ENCODE measurements at places on chromosomes 12 and 14. TPM values are rescaled to one million over a fixed set of nuclear protein-coding genes. Genes with fewer than 3 reads are reported as not detected.

DNA sequence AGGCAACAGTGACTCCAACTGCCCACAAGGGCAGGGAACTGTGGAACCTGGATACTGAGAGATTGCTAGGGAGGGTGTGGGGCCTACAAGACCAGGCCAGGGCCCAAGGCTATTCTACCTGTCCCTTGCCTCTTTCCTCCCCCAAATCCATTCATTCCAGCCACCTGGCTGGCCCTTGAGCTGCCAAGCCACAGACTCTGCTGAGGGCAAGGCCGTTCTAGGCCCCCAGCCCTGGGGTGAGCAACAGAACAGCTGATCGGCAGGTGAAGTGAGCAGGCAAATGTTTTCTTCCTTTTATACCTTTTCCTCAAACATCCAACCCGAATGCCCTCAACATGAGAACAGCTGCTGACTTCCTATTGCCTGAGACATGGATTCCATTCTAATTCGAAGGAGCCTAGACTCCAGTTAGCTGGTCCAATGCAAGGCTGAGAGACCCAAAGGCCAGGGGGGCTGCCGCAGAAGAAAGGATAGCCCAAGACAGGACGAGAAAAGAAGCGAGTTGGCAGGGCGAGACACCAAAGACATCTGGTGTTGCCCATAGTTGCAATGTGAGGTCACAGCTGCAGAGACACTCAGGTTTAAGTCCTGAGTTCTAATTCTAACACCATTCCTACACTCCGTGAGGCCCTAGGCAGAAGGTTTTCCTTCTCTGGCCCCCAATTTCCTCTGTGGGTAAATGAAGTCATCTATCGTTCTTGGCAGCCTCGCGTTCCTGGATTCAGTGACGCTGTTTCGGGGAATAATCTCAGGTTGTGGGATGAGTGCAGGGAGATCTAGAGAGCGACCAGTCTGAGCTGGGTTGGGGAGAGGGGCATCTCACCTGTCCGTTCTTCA is 1.7 kb downstream of the C1QL4 start:
- no peak overlapping the region for H3K4me3 ChIP-seq
- H3K27me3 ChIP-seq, result peaks cover 13% of the 10 kb centered on the region
- H3K36me3 ChIP-seq, result no peaks in the 10 kb centered on the region

- no peaks in the 10 kb centered on the region for H3K36me3 ChIP-seq
- H3K27ac ChIP-seq, result peak overlapping the region; percentile 59
- H3K4me1 ChIP-seq, result peaks cover 100% of the 10 kb centered on the region
- no peak overlapping the region for H3K4me3 ChIP-seq
- no peak for DNase-seq
Measured at GRCh38 chr12:47804171-47804570, 15.5 kb downstream of the HDAC7 start.

- H3K27me3 ChIP-seq, result no peaks in the 10 kb centered on the region
- H3K4me1 ChIP-seq, result peaks cover 18% of the 10 kb centered on the region
- H3K27ac ChIP-seq, result peak overlapping the region; percentile 99
- DNase-seq, result no peak
- H3K36me3 ChIP-seq, result no peaks in the 10 kb centered on the region
- peak overlapping the region; percentile 87 for H3K4me3 ChIP-seq
Measured at GRCh38 chr12:10214895-10215267, 2.2 kb downstream of the GABARAPL1 start.

DNA sequence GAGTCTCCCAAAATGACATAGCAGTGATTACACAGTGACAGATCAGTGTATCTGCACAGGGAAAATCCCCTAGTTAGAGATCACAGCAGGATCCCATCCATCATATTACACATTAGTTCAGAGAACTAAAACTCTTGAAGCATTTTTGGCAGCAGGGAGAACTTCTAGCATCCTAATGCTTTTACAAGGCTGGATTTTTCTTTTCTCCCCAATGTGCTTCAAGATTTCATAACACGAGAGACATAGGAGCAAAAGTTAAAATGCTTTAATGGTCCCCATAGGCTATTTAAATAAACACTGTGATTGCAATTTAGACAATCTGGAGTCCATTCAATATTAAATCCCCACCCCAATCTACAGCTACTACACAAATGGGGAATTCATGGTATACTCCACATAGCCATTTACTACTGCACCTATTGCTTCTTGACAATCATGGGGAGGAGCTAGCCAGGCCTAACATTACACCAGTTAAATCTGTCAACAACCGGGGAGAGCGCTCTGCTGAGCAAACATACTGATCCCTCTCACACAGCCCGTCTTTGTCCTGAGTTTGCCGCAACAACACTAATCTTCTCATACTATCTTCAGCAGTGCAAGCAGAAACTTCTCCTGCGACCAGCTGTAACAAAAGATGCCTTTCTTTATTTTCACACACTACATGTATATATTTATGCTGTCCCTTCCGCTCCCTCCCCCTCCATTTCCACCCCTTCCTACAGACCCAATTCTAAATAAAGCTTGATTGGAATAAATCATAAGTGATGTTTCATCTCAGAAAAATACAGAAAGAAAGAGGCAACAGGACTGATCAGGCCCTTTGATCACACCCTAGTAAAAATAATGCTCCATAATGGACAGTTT is 120.3 kb upstream of the SOX5 start:
- no peak overlapping the region for H3K4me3 ChIP-seq
- H3K27me3 ChIP-seq, result no peaks in the 10 kb centered on the region
- H3K4me1 ChIP-seq, result peaks cover 10% of the 10 kb centered on the region
- no peaks in the 10 kb centered on the region for H3K36me3 ChIP-seq

GRCh38 chr12:34287986-34288962 is 266.0 kb downstream of the ALG10 start:
- H3K27ac ChIP-seq, result no peak overlapping the region
- no peak overlapping the region for H3K4me3 ChIP-seq
- DNase-seq, result no peak
- no peaks in the 10 kb centered on the region for H3K4me1 ChIP-seq
- H3K36me3 ChIP-seq, result no peaks in the 10 kb centered on the region

DNA sequence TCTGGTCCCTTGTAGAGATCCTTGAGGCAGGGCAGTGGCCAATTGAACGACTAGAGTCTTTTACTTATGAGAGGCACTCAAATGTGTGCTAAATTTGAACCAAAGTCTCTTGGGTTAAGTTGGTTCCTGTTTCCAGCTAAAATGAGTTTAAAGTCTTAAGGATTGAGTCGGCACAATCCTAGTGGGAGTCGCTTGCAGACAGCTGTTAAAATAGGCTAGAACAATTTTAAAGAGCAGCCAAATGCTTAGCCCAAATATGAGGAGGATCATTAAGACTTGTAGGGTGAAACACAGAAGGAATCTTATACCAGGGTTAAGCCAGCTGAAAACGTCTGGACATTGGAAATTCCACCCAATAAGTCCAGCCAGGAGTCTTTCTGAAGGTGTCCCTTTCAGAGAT is 216.1 kb downstream of the NUBPL start:
- no peaks in the 10 kb centered on the region for H3K4me1 ChIP-seq
- no peak for DNase-seq
- no peaks in the 10 kb centered on the region for H3K27me3 ChIP-seq
- H3K4me3 ChIP-seq, result no peak overlapping the region
- no peak overlapping the region for H3K27ac ChIP-seq
- no peaks in the 10 kb centered on the region for H3K36me3 ChIP-seq

RNF212B gene
- not detected for total RNA-seq

- no peak overlapping the region for H3K27ac ChIP-seq
- no peak overlapping the region for H3K4me3 ChIP-seq
- no peak for DNase-seq
Measured at GRCh38 chr14:97446087-97446486, 648.9 kb downstream of the VRK1 start.

CYP27B1 gene
- 1.7 TPM for total RNA-seq

LRFN5 gene
- total RNA-seq, result 197 TPM

DNA sequence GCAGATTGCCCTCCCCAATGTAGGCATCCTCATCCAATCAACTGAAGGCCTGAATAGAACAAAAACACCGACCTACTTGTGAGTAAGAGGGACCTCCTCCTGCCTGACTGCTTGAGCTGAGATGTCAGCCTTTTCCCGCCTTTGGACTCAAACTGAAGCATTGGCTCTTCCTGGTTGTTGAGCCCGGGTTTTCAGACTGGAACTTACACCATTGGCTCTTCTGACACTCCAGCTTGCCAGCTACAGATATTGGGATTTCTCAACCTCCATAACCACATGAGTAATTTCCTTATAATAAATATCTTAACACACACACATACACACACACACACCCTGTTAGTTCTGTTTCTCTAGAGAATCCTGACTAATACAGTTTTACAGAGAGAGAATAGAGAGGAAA is 173.4 kb upstream of the NTF3 start:
- no peak overlapping the region for H3K4me3 ChIP-seq
- no peaks in the 10 kb centered on the region for H3K27me3 ChIP-seq
- peaks cover 44% of the 10 kb centered on the region for H3K4me1 ChIP-seq
- H3K27ac ChIP-seq, result peak overlapping the region; percentile 45
- H3K36me3 ChIP-seq, result no peaks in the 10 kb centered on the region

DNA sequence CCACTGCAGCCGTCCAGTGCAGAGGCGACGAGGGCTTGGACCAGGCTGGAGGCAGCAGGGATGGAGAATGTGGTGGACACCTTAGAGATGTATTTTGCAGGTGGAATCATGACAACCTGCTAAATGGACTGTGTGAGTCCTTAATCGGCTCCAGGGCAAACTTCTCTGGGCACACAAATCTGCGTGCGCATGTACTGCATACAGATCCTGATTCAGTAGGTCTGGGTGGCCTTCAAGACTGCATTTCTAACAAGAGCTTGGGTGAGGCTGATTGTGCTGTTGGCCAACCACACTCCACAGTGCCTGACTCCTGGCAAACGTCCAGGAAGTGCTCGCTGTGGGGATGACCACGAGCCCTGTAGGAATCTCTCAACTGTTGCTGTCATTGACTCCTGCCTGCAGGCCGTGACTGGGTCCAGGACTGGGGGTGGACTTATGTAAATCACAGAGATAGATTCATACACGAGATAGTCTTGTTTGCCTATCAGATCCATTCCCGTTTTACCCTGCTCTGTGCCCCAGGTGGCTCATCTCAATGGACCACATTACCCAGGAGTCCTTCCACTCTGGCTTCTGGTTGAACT is 27.2 kb downstream of the JDP2 start:
- H3K27me3 ChIP-seq, result no peaks in the 10 kb centered on the region
- H3K4me3 ChIP-seq, result no peak overlapping the region
- H3K4me1 ChIP-seq, result peaks cover 93% of the 10 kb centered on the region
- no peaks in the 10 kb centered on the region for H3K36me3 ChIP-seq
- DNase-seq, result no peak

CCDC177 gene
- total RNA-seq, result not detected

DNA sequence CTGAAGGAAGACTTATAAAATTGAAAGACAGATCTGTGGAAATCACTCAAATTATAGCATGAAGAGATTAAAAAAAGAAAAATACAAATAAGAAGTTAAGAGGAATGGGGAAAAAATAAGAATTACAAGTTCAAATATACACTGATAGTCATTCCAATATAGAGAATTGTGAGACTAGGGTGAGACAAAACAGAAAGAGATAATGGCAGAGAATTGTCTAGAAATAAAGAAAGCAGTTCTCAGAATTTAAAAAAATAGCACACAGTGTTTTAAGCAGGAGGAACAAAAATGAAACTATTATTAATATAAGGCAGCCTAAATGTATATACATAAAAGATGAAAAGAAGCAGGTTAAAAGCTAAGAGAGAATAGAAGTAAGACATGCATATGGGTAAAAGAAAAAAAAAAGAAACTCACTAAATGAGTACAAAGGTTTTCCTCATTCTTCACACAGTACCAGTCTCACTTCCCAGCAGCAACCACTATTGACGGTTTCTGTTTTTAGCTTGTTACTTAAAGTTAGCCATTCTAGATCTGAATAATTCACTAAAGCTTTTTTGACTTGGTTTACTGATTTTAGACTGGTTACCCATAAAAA is 31.1 kb downstream of the SLC38A4 start:
- H3K27me3 ChIP-seq, result no peaks in the 10 kb centered on the region
- no peak overlapping the region for H3K4me3 ChIP-seq
- no peaks in the 10 kb centered on the region for H3K4me1 ChIP-seq
- H3K27ac ChIP-seq, result no peak overlapping the region
- DNase-seq, result no peak

DNA sequence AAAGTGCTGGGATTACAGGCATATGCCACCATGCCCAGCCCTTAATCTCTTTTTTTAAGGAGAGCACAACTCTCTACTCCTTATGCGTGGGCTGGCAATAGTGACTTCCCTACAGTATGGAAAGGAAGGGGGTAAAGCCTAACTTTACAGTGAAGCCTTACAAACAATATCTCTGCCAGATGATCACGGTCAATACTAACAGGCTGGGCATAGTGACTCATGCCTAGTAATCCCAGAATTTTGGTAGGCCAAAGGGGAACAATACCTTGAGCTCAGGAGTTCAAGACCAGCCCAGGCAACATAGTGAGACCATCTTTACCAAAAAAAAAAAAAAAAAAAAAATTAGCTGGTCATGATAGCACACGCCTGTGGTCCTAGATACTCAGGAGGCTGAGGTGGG is 5.6 kb downstream of the PYM1 start:
- H3K4me3 ChIP-seq, result no peak overlapping the region
- H3K27ac ChIP-seq, result no peak overlapping the region
- H3K36me3 ChIP-seq, result no peaks in the 10 kb centered on the region
- no peaks in the 10 kb centered on the region for H3K27me3 ChIP-seq
- peaks cover 29% of the 10 kb centered on the region for H3K4me1 ChIP-seq

GRCh38 chr12:71562676-71563595 is 100.7 kb downstream of the ZFC3H1 start:
- H3K4me1 ChIP-seq, result no peaks in the 10 kb centered on the region
- no peak overlapping the region for H3K4me3 ChIP-seq
- H3K27me3 ChIP-seq, result no peaks in the 10 kb centered on the region
- no peak overlapping the region for H3K27ac ChIP-seq

- no peaks in the 10 kb centered on the region for H3K36me3 ChIP-seq
- H3K4me3 ChIP-seq, result no peak overlapping the region
- no peak for DNase-seq
- H3K27ac ChIP-seq, result no peak overlapping the region
- H3K4me1 ChIP-seq, result peaks cover 14% of the 10 kb centered on the region
- no peaks in the 10 kb centered on the region for H3K27me3 ChIP-seq
Measured at GRCh38 chr12:615620-616019, 47.6 kb downstream of the NINJ2 start.

GRCh38 chr12:121181181-121181580 is 28.7 kb upstream of the P2RX4 start:
- H3K4me1 ChIP-seq, result peaks cover 3% of the 10 kb centered on the region
- H3K27me3 ChIP-seq, result no peaks in the 10 kb centered on the region
- H3K27ac ChIP-seq, result no peak overlapping the region
- H3K36me3 ChIP-seq, result peaks cover 22% of the 10 kb centered on the region
- H3K4me3 ChIP-seq, result no peak overlapping the region
- DNase-seq, result no peak

GRCh38 chr14:63478010-63478409 is 65.2 kb downstream of the PPP2R5E start:
- no peaks in the 10 kb centered on the region for H3K36me3 ChIP-seq
- no peak overlapping the region for H3K4me3 ChIP-seq
- H3K4me1 ChIP-seq, result peaks cover 38% of the 10 kb centered on the region

- no peaks in the 10 kb centered on the region for H3K27me3 ChIP-seq
- no peak for DNase-seq
- H3K27ac ChIP-seq, result peak overlapping the region; percentile 50
- no peaks in the 10 kb centered on the region for H3K36me3 ChIP-seq
- H3K4me3 ChIP-seq, result no peak overlapping the region
Measured at GRCh38 chr12:94587266-94588241, 62.8 kb downstream of the TMCC3 start.

Data from vagina (tissue), 2 donors.